ENCODE measurements at places on chromosomes 2 and 18.

DNA sequence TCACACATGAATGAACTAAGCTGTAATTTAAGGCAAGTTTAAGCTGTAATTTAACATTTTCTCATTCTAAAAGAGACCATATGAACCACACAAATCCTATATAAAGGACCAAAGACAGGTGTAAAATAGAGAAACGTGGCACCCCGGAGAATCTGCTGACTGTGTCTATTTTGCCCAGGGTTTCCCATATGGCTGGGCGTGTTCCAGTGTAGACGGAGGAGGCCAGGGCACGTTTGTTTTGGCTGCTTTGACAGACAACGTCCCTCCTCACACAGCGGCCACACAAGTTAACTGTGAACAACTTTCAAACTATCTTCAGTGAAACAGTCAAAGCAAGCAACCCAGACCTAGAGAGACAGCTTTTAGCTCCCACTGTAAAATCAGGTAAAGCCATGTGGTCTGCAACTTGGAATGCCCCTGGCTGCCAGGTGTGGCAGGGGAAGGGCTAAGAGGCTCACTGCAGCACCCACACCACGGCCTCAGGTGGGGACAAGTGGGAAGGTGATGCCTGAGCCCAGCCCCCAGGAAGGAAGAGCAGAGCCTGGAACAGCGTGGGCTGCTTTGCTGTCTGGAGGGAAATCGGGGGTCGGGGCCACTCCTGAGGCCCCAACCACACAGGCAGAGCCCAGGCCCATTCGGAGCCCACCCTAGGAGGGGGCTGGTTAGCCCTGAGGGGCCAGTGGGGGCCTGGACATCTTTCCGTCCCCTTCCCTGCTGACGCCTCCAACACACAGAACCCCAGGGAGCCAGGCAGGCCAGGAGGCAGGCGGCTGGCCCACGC, 40.7 kb downstream of the SLC66A2 start:
- DNase-seq: no peak

DNA sequence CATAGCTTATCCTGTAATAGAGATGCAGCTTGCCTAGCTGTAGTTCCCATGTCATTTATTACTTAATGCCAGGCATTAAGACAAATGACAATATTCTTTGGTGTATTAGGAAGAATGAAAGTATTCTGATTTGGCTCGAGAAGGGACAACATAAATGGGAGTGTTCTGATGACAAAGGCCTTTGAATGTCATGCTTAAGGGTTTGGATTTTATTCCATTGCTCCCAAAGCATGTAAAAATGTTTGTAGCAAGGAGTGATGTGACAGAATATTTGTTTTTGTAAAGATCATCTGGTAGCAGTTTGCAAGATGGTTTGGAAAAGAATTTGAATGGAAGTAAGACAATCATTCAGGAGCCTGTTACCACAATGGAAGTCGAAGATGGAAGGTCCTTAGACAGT, 30.4 kb downstream of the EEF1B2 start:
- no peak for DNase-seq

DNA sequence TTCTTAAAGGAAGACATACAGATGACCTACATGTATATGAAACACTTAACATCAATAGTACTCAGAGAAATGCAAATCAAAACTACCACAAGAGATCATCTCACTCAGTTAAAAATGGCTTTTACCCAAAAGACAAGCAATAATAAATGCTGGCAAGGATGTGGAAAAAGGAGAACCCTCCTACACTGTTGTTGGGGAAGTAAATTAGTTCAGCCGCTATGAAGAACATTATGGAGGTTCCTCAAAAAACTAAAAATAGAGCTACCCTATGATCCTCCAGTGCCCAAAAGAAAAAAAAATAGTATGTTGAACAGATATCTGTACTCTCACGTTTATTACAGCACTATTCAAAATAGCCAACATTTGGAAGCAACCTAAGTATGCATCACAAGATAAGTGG, 1579.4 kb upstream of the TMEFF2 start:
- DNase-seq: no peak

- no peak for DNase-seq
Observed at GRCh38 chr2:199590321-199591203, 132.8 kb upstream of the SATB2 start.

DNA sequence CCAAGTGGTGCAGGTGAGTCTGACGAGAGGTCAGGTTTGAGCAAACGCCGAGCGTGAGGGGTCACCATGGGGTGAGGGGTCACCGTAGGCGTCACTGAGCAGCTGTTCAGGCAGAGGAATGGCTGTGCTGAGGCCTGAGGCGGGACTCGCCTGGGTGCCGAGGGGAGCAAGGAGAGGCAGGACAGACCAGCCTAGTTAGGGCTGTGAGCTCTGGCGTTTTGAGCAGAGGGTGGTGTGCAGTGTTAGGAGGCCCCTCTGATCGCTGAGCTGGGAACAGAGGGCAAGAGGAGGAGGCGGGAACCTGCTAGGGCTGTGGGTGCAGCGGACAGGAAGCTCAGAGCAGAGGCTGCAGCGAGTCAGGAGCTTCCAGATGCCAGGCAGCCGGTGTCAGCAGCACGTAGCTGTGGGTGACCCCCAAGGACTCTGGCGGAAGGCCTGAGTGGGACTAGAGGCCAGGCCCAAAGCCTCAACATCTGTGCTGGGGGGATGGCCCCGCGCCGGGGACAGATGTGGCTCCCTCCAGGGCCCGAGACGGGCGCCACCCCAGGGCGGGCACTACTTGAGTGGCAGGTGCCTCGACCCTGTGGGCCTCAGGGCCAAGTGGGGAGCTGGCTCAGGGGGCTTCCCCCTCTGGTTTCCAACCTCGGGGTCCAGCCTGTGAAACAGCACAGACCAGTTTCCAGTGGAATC, 55.7 kb downstream of the KCNG2 start:
- DNase-seq: no peak

DNA sequence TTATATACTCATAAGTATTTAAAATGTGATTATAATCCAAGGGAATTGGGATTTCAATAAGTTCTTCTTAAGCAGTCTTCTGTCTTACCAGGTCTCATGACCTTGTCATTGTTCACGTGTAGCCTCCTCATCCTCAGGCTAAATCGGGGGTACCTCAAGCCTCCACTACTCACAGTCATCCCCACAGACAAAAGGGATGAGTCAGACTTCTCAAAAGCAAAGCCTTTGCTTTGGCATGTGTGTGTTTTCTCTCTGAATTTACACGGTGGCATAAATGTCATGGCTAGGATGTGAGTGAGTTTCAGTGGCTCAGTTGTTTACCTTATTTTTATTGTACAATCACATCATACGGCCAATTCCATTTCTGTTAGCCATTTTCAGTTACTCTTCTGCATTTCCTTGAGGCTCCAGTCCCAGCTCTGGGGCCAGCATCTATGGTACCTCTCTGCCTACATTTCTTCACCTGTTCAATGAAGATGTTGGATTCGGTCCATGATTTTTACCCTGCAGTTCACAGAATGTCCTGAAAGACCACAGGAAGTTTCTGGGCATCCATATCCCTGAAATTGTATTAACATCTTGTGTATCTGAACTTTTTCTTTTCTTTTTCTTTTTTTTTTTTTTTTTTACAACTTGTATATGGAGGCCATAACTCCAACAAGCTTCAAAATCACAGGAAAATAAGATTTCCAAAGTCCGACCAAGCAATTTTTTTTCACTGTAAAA, 195.3 kb downstream of the FHOD3 start:
- no peak for DNase-seq

GRCh38 chr2:222711315-222711940, 40.0 kb downstream of the MOGAT1 start:
- DNase-seq: no peak

GRCh38 chr2:131055169-131056065, 37.8 kb downstream of the FAM168B start:
- DNase-seq: no peak

DNA sequence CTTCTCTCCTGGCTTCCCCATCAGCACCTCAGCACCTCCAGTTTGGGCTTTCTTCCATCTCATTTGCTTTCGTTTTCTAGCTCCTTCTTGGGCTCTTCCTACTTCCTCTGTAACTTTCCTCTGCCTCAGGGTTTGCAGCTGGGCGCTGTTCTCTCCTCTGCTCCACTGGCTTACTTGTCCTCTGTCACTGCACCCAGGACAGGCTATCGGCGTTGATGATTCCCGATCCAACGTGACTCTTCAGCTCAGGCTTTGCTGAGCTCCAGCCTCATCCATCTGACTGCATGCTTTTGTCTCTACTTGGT, 362.4 kb downstream of the CYRIA start:
- no peak for DNase-seq

DNA sequence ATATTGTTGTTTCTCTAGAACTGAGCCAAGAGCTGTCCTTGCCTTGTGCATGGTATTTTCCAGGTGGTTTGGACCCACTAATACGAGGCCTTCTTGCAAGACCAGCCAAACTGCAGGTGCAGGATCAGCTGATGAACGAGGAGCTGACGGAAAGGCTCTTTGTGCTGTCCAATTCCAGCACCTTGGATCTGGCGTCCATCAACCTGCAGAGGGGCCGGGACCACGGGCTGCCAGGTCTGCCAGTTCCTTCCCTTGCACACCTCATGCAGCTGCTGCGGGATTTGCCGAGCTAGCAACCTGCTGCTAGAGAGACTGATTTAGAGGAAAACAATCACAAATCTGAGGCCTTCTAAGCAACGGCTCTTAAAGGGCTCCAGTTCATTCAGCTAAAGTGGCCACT, 74.5 kb downstream of the TPO start:
- no peak for DNase-seq

DNA sequence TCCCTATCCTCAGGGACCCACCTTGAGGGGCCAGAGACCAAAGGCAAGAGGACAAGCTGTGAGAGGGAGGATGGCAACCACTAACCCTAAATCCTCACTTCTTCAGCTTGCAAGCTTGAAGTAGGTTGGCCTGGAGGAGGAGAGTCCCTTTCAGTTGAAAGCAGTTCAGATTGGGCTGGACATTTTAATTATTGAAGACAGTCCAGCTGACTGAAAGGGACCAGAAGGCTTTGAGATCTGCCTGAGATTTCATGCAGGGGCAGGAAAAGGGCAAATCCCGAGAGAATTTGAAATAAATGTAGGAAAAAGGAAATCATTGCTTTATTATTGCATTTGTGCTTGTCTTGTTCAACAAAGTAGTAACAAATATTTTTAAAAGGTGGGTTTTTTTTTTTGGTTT, 118.9 kb upstream of the STON1 start:
- DNase-seq: no peak

DNA sequence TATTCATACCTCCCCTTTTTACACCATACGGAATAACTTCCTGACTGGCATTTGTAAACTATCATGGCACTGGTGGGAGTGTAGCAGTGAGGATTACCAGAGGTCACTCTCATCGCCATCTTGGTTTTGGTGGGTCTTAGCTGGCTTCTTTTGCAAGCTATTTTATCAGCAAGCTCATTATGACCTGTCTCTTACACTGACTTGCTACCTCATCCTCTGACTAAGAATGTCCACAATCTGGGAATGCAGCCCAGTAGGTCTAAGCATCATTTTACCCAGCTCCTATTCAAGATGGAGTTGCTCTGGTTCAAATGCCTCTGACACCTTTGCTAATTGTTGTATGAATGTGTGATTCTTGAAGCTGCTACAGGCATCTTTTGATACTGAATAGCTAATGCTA, 950.8 kb upstream of the SLC39A10 start:
- DNase-seq: no peak

DNA sequence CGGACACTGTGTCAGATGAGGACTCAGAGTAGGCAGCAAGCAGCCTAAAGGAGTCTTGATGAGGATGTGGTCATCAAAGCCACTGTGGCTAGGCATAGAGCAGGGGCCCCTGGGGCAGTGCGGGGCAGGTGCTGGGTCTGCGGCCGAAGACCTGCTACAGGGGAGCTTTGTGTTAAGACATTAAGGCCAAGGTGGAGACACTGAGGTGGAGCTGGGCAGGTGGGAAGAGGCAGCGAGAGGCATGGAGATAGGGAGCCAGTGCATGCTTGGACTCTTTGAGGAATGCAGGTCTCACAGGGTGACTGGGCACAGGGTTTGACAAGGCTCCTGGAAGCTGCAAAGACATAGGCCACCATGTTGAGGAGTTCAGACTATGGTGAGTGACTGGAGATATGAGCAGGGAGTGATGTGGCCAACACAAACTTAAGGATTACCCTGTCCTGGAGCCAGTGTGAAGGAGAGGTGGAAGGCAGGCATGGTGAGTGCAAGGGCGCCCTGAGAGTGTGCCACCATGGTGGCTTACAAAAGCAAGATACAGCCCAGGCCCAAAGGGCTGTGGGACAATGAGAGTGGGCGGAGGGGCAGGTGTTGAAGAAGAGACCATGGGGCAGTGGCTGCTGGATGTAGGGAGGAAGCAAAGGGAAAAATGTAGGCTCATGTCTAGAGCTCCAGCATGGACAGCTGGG, 450.9 kb upstream of the HS6ST1 start:
- DNase-seq: no peak

DNA sequence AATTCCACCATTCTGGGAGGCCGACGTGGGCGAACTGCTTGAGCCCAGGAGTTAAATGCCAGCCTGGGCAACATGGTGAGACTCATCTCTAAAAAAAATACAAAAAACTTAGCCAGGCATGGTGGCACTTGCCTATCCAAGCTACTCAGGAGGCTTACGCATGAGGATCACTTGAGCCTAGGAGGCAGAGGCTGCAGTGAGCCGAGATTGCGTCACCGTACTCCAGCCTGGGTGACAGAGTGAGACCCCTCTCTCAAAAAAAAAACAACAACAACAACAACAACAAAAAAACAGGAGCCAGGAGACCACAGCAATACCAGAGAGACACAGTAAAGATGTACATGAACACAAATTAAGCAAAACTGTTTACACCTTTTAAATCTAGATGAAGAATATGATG, 52.9 kb downstream of the TLK1 start:
- no peak for DNase-seq

DNA sequence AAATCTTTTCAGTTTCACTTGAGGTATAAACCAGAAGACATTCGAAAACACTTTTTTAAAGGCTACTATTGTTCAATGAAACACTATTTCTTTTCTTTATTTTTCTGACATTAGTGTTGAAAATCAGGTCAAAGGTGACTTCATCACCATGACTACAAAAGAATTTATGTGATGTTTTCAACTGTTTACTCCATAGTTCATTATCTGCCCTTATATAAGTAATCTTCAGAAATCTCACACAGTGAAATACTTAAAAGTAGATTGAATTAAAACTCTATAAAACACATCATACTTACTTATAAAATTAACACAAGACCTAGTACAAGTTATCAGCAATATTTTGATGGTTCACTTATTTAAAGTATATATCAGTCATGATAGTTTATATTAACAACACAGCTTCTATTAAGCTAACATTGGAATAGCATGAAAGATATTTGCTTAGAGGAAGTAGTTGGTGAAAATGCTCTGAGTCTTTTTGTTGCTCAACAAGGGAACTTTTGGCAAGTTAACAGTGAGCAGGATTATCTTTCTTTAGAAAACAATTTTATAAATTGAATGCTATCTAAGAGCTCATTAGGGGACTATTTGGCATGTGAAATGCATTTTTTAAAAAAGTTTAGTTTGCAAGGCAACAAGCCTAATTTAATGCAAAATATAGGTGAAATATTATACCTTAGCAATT, 60.8 kb downstream of the MC4R start:
- no peak for DNase-seq

- DNase-seq: no peak
Observed at GRCh38 chr2:165662720-165663119, 131.3 kb downstream of the GALNT3 start.
